Muscle of leg (tissue), 16 donors: ENCODE measurements at places on chromosomes 12 and 14. TPM values are rescaled to one million over a fixed set of nuclear protein-coding genes. Genes with fewer than 3 reads are reported as not detected.
A peak's percentile ranks its signal among the peaks of the same experiment; 100 is the strongest.

GRCh38 chr14:44945264-44945663, 16.5 kb downstream of the KLHL28 start:
- peak; percentile 88 for DNase-seq

DNA sequence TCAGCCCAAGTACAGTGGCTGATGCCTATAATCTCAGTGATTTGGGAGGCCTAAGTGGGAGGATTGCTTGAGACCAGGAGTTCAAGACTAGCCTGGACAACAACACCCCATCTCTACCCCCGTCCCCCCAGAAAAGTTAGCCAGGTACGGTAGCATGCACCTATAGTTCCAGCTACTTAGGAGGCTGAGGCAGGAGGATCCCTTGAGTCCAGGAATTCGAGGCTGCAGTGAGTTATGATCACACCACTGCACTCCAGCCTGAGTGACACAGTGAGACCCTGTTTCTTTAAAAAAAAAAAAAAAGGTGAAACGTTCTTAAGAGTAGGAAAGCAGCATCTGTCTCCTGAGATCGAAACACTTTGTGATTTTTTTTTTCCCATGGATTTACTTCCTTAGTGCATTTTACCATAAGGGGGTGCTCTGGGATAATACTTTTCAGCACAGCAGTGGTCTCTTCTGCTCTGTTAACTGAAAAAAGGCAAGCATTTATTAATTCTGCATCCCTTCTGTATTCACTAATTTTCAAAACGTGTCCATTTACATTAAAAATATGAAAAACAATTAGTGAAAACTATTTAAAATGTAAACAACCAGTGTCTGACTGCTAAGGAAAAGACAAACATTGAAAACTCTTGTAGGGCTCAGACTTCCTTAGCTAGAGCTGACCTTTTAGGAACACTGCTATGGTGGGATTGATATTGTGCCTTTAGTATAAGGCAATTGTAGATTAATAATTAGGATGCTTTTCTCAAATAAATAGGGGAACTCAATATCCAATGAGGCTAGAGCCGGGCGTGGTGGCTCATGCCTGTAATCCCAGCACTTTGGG, 31.2 kb upstream of the USP44 start:
- DNase-seq = peak; percentile 80

The HRK gene
- 0.13 TPM for total RNA-seq

GRCh38 chr12:27000961-27001360, 13.2 kb downstream of the TM7SF3 start:
- DNase-seq = no peak

DNA sequence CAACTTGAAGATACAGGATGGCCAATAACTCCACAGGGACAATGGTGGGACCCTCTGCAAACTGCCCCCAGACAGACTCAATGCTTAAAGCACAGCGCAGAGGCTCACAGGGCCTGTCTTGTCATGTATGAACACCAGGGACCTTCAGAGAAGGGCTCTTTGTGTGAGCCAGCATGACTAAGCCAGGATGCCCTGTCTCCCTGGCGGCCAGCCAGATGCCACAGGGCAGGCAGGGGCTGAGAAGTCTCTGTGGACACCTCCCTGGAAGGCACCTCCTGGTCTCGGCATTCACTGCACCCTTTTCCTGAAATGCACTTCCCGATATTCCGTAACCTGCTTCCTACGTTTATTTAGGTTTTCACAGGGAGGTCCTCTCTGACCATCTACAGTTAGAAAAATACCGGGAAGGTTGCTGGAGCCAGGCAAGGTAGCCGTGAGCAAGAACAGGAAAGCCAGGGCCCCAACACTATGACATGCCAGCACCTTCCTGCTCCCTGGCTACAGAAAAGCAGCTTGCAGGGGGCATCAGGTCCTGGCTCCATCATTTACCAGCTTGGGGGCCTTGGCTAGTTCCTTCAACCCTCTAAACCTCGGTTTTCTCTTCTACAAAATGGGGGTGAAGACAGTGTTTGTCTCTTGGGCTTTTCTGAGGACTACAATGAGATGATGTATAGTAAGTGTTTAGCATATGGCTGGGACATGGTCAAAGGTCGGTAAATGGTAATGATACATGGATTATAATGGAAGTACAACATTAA, 65.0 kb downstream of the PITPNM2 start:
- no peak for DNase-seq
